ENCODE measurements at places on chromosomes 12 and 14.

DNA sequence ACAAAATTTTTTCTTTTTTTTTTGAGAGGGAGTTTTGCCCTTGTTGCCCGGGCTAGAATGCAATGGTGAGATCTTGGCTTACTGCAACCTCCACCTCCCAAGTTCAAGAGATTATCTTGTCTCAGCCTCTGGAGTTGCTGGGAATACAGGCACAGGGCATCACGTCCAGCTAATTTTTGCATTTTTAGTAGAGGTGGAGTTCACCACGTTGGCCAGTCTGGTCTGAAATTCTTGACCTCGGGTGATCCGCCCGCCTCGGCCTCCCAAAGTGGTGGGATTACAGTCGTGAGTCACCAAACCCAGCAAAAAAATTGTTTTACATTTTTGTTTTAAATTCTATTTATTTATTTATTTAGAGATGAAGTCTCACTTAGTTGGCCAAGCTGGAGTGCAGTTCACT, 4.7 kb upstream of the SLC2A14 start:
- DNase-seq = no peak

DNA sequence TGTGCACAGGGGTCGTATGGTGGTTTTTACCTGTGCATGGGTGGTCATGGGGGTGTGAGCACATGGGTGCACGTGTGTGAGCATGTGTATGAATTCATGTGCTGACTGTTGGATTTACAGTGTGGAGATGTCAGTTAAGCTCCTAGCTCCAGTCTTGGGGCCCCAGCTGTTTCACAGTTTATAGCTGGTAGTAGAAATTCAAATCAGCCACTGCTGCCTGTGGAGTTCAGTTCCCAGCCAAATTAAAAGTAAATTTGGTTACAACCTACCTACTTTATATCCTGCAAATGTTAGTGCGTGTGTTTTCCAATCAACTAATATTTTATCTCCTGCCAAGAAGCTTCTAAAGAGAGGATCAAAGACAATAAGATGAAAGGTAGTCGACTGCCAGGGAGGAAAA, 56.0 kb upstream of the HSPB8 start:
- no peak for DNase-seq

GRCh38 chr12:92493816-92494215, 209.0 kb upstream of the PLEKHG7 start:
- no peak for DNase-seq

- DNase-seq = no peak
Measured at GRCh38 chr14:100078997-100079725, 13.9 kb downstream of the EVL start.

GRCh38 chr14:77485901-77486678, 12.5 kb downstream of the ISM2 start:
- no peak for DNase-seq

- no peak for DNase-seq
Measured at GRCh38 chr12:28017126-28017872, 44.8 kb upstream of the PTHLH start.
